Stimulated activated CD4-positive, alpha-beta T cell treated with anti-CD3 and anti-CD28 coated beads, Interleukin-12 subunit alpha, Interleukin-12 subunit beta, amount 100 ng/mL, for 24 hours (primary cell): ENCODE measurements at places on chromosomes 11 and 22.

DNA sequence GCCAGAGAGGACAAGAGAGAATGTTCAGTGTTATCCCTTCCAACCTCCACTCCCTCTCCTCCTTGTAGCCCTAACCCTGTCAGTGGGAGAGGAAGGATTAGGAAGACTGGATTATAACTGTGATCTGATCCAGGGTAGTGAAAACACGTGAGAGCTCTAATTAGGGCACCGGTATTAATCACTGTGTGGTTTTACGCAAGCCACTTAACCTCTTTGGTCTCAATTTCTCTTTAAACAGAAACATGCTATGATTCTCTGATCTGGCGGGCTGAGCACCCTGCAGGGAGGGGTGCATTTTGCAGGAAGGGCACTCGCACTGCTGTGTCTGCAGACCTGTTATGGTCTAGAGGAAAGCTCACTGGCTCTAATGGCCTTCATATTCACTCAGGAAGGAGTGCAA lies 11.5 kb downstream of the RPL27A start:
- no peak for DNase-seq

DNA sequence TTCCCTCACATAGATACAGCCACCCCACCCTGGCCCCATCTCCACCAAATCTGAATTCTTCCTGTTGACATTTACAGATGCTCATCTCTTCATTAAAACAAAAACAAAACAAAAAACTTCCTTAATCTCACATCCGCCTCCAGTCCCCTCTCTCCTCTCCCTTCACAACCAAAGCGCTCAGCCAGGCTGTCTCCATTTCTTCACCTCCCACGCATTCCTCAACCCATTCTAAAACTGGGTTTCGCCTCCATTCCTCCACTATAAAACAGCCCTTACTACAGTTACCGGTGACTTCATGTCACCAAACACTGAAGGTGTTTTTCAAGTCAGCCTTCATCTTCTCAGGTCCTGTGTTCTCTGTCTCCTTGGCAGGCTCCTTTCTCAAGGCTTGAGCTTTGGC lies 9.6 kb downstream of the BACE1-AS start:
- DNase-seq: no peak

- DNase-seq: no peak
These were observed 1145.6 kb upstream of the TENM4 start for GRCh38 chr11:80586464-80586863.

GRCh38 chr11:36498721-36499120 lies 11.4 kb downstream of the TRAF6 start:
- DNase-seq: no peak

DNA sequence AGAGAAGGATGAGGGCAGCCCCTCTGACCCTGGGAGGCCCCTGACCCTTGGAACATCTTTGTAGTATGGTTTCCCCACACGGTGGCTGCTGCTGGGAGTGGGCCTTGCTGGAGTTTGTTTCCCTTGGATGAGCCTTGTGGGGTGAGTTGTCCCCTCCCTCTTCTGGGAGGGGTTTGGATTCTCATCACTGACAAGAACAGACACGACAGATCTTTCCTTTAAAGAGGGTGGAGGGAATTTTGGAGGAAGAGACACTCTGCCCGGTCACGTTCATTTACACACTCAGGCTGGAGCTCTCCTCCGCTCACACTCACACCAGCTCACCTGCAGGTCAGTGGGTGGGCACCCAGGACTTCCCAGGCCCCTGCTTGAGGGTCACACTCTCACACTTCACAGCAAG lies 31.7 kb downstream of the POU2F3 start:
- no peak for DNase-seq

DNA sequence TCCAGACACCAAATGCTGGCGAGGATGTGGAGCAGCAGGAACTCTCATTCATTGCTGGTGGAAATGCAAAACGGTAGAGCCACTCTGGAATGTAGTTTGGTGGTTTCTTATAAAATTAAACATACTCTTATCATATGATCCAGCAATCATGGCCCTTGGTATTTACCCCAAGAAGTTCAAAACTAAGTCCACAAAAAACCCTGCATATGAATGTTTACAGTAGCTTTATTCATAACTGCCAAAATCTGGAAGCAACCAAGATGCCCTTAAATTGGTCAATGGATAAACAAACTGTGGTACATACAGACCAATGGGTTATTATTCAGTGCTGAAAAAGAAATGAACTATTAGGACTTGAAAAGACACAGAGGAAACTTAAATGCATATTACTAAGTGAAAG lies 87.8 kb downstream of the APOL5 start:
- no peak for DNase-seq

DNA sequence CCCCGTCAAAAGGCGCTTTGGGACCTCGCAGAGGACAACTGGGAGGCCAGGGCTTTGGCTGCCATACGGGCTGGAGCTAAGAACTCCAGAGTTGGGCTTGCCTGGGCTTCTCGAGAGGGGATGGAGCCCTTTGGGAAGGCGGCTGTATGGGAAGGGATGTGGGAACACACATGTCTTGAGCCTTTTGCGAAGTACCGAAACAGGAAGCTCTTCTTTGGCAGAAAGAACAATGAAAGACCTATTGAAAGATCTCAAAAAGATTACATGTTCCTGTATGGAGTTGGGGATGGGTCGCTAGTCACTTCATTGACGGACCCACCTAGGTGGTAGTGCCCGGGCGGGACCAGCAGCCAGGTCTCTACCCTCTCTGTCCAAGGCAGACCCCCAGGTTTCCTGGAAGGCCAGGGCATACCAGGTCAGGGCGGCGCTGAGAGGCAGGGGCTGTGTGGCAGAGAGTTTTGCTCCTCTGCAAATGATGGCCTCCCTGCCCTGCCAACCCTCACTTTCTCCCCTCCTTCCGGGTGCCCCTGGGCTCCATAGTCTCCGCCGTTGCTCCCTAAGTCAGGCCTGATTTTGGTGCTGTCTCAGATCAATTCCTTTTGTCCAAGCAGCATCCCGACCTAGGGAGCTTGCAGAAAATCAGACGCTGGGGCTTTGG lies 1.0 kb downstream of the ST14 start:
- DNase-seq: no peak

- DNase-seq: no peak
These were observed 112.1 kb downstream of the PAX6 start for GRCh38 chr11:31699066-31699465.

GRCh38 chr22:27719535-27720227 lies 81.9 kb downstream of the MN1 start:
- no peak for DNase-seq

DNA sequence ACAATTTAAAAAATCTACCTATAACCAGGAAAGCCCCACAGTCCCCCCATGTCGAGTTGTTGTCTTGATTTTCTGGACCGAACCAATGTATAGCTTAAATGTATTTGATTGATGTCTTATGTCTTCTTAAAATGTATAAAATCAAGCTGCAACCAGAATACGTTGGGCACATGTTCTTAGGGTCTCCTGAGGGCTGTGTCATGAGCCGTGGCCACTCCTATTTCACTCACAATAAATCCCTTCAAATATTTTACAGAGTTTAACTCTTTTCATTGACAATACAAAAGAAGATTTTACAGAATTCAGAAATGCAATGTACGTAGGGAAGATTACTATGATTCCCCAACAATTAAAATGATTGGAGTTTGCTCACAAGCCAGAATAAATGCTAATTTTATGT lies 428.7 kb upstream of the RAG2 start:
- no peak for DNase-seq

DNA sequence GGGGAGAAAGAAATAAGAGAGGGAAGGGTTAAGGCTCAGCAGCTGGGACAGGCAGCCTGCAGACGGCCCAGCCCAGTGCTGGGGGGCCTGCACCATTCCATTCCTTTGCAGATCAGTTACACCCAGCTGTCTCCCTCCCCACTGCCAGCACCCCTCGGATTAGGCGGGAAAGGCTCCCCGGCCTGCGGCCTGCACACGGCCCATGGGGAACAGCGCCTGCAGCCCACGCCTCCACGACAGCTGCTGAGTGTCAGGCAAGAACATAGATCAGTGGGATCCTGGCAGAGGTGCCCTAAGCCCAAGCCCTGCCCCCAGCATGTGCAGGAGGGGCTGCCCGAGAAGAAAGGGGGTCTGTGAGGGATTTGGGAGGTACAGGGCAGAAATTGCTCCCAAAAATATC lies 65.8 kb upstream of the MYOD1 start:
- no peak for DNase-seq

GRCh38 chr11:19200410-19201201 lies 1.2 kb downstream of the CSRP3 start:
- no peak for DNase-seq

- no peak for DNase-seq
These were observed 12.5 kb downstream of the APLNR start for GRCh38 chr11:57224537-57224936.

DNA sequence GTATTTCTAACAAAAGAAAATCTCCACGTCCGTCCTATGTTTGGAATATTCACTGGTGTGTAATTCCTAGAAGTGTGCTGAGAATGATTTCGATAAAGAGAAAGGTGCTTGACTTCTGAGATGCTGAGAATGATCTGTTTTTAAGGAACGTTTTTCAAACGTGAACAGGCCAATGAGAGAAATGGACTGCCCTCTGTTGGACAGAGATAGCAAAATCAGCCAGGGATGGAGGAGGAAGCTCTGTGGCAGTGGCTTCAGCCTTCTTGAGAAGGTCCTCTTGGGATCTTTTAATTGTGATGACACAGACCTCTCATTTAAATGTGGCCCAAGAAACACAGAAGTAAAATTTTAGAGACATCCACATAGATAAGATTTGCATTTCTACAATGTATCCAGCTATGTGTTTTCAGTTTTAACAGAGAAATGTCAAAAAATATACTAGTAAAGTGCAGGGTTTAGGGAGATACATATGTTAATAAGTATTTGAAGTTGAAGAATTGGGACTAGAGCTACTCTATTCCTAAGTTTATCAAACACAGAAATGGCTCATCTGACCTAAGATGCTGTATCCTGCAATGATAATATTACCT lies 84.0 kb upstream of the RCN1 start:
- DNase-seq: no peak

- no peak for DNase-seq
These were observed 21.5 kb upstream of the CECR2 start for GRCh38 chr22:17347724-17348123.

GRCh38 chr11:20066783-20067156 lies 93.5 kb downstream of the DBX1 start:
- no peak for DNase-seq

GRCh38 chr11:80519596-80520506 lies 1079.0 kb upstream of the TENM4 start:
- DNase-seq: no peak

DNA sequence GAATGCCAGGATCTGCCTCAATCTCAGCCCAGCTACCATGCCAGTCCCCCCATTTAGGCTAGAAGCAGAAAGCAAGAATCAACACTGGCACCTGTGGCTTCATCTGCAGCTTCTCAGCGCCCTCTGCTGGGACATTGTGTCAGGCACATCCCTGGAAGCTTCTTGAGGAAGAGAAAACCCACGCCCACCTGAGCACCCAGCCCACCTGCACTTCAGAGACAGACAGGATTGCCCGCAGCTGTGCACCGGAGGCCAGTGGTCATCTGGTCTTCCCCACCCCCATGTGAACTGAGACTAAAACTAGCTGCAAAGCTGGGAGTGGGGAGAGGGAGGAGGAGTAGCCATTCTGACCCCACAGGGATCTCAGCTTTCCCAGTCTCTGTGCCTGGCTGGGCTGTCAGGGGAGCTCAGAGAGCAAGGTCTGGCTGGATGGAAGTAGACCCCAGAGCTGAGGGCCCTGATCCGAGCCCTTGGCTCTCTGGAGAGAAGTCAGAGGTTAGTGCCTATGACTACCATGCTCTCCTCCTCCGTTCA lies 66.8 kb downstream of the FEZ1 start:
- DNase-seq: no peak

- DNase-seq: no peak
These were observed 105.9 kb upstream of the C11orf58 start for GRCh38 chr11:16632295-16633200.

DNA sequence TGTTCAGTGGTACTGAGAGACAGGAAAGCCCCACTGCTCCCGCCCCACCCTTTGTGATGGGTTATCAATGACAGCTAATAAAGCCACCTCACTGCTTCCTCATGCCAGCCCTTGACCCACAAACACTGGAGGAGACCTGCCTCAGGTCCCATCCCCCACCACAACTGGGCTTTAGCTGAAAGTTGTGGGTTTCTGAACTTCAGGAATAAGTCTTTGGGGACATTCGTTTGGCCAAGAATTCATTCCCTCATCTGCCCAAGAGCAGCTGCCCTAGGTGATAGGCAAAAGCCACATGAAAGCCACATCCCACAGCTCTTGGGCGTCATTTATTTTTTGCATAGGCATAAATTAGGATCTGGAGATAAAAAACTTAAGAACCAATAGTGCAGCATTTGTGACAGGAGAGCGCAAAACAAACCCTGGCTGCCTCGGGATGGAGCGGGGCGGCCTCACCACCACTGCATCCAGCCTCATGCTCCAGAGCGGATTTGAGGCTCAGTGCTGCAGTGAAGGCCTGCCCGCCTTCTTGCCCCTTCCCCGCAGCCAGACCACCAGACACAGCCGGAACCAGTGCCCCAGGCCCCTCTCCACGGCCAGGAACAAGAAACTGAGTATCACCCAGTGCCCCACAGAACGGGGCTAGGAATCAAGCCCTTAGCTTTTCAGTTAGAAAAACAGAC lies 21.2 kb downstream of the SUN2 start:
- no peak for DNase-seq

GRCh38 chr11:4926608-4927007 lies 2.5 kb upstream of the OR51G1 start:
- DNase-seq: no peak

- DNase-seq: no peak
These were observed 504 bp upstream of the ASCC2 start for GRCh38 chr22:29838599-29838956.

GRCh38 chr11:36306888-36307287 lies 10.8 kb downstream of the PRR5L start:
- DNase-seq: no peak

GRCh38 chr11:7677071-7677470 lies 3.8 kb upstream of the CYB5R2 start:
- no peak for DNase-seq

DNA sequence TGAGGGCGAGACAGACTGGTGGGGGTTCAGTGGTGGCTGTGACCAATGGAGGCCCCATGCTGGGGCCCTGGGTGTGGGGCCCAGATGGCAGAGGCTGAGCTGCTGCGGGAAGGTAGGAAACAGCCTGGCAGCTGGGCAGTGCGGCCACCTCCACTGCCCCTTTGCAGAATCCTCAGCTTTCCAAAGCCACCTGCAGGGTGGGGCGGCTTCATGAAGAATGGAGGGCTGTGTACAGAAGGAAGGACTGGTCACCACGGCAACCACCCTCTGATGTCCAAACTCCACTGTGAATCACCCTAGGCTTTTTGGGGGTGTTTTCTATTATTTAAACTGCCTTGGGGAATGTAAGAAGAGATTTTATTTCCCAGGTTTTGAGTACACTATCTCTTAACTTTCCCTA lies 166.3 kb upstream of the NAV2 start:
- no peak for DNase-seq

- no peak for DNase-seq
These were observed 266.5 kb upstream of the MTNR1B start for GRCh38 chr11:92702805-92703448.

- no peak for DNase-seq
These were observed 60.0 kb downstream of the PKNOX2 start for GRCh38 chr11:125224391-125225021.

DNA sequence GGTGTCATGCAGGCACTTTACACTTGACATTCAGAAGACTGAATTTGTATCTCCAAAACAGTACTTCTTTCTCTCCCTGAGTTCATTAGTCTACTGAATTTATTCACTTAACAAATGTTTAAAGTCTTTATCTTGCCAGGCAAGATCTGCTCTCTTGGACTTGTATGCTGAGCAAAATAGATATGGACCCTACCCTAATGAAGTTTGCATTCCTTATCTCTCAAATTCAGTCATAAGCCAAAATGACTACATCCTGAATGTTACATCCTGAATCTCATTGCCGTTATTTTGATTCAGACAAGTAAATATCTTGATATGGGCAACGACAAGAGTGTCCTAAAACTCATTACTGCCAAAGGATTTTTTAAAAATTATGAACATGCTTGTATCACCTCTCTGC lies 29.7 kb downstream of the FAR1 start:
- DNase-seq: no peak
